NCI-H345 (cell line): ENCODE measurements at places on chromosomes 3 and 15.

GRCh38 chr3:124033360-124034015 is 41.6 kb upstream of the ROPN1 start:
- no peak for DNase-seq

DNA sequence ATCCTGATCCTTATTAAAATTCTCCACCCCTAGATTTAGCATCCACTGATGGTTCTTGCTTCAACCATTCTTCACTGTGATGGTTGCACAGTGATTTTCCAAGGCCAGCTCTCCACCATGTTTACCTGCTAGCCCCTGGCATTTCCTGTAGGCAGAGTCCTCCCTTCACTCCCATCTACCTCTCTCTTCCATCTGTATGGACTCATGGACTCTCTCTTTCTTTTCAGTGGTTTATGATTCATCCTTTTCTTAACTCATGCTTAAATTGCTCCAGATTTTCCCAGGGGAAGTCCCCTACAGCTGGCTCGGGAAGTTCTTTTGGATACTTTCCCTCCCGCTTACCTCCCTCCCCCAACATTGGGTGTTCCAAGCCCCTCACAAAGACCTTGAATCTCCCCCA is 18.7 kb downstream of the TGM4 start:
- DNase-seq, result no peak

DNA sequence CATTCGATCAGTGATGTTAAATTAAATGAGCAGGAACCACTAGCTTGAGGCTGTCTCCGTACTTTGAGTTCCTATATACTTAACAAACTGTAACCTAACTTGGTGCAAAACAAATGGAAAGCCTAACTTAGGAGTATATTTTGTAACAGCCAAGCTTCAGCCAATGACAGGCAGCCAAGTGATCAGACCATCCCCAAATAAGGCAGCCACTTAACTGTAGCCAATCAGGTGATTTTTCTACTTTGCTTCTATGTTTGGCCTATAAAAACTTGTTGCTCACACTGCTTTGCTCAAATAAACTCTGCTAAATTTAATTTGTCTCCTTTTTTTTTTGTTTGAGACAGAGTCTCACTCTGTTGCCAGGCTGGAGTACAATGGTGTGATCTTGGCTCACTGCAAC is 19.3 kb upstream of the ZNF770 start:
- no peak for DNase-seq

DNA sequence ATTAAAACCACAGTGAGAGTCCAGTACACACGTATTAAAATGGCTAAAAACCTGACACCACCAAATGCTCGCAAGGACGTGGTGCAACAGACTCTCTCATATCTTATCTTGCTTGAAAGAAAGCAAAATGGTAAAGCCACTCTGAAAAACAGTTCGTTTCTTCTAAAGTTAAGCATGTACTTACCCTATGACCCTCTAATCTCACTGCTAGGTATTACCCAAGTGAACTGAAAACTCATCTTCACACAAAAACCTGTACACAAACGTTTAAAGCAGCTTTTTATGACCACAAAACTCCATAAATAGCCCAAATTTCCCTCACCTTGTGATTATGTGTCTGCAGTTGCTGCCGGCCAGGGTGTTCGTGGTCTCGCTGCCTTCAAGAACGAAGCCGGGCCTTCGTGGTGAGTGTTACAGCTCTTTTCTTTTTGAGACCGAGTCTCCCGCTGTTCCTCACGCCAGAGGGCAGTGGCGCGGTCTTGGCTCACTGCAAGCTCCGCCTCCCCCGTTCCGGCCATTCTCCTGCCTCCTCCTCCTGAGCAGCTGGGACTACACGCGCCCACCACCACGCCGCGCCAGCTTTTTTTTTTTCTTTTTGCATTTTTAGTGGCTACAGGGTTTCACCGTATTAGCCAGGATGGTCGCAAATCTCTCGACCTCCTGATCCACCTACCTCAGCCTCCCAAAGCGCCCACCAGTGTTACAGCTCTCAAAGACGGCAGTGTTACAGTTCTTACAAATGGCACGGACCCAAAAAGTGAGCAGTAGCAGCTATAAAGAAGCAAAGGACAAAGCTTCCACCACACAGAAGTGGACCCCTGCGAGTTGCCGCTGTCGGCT is 165.4 kb downstream of the TJP1 start:
- no peak for DNase-seq

GRCh38 chr3:155704771-155705559 is 39.9 kb downstream of the PLCH1 start:
- no peak for DNase-seq

DNA sequence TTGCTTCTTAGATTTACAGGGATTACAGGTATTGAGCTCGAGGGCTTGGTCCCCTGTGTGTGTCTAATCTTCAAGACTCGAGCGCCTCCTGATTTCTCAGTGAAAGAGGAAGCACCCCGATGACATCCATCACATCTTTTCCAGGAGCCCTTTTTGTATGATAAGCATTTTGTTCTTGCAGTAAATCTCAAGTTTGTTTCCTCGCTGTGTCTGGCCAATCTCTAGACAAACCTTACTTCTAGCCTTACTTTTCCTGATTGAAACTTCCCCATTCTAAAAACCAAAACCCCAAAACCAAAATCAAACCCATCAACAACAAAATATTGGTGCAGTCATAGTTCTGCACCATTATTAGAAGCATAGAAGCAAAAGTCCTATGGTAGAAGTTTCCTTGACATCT is 286.0 kb downstream of the NFKBIZ start:
- no peak for DNase-seq

- no peak for DNase-seq
Observed at GRCh38 chr3:99503350-99503749, 135.0 kb upstream of the COL8A1 start.
